ENCODE measurements at places on chromosomes 2 and 18. TPM values are rescaled to one million over a fixed set of nuclear protein-coding genes. Genes with fewer than 3 reads are reported as not detected.

The FRZB gene
- polyA plus RNA-seq = 2.5 TPM

The LINC00305 gene
- polyA plus RNA-seq = not detected

The CAD gene
- polyA plus RNA-seq = 23.4 TPM

The RFTN2 gene
- 5.2 TPM for polyA plus RNA-seq

The CLASP1 gene
- 12.8 TPM for polyA plus RNA-seq

The LGALSL gene
- polyA plus RNA-seq = 0.63 TPM

The TMEM247 gene
- not detected for polyA plus RNA-seq

The FEZ2 gene
- 67.5 TPM for polyA plus RNA-seq

The ICOS gene
- not detected for polyA plus RNA-seq

The ACTR3 gene
- polyA plus RNA-seq = 371 TPM

The C2orf80 gene
- polyA plus RNA-seq = not detected

The DPP4 gene
- 61.0 TPM for polyA plus RNA-seq

The ADRA2B gene
- not detected for polyA plus RNA-seq

The ANO7 gene
- 0.40 TPM for polyA plus RNA-seq

The TCF7L1 gene
- polyA plus RNA-seq = 3.5 TPM

The LAPTM4A gene
- 1,416 TPM for polyA plus RNA-seq

The THSD7B gene
- polyA plus RNA-seq = not detected

The SLC9A2 gene
- polyA plus RNA-seq = not detected

The SPEG gene
- polyA plus RNA-seq = 32.8 TPM

The RNU2-63P gene
- polyA plus RNA-seq = not detected

The TUBA4B gene
- polyA plus RNA-seq = not detected

The ST6GAL2 gene
- polyA plus RNA-seq = not detected

The UGT1A4 gene
- polyA plus RNA-seq = not detected
